ENCODE measurements at places on chromosomes 5 and 9.

DNA sequence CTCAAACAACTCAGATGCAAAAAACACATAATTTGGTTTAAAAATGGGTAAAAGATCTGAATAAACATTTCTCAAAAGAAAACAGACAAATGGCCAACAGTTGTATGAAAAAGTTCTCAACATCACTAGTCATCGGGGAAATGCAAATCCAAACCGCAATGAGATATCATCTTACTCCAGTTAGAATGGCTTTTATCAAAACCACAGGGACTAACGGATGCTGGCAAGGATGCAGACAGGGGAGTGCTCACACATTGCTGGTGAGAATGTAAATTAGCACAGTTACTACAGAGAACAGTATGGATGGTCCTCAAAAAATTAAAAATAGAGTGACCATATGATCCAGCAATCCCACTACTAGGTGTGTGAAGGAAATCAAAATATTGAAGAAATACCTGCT, 589.1 kb upstream of the ADAMTS16 start:
- DNase-seq: no peak

DNA sequence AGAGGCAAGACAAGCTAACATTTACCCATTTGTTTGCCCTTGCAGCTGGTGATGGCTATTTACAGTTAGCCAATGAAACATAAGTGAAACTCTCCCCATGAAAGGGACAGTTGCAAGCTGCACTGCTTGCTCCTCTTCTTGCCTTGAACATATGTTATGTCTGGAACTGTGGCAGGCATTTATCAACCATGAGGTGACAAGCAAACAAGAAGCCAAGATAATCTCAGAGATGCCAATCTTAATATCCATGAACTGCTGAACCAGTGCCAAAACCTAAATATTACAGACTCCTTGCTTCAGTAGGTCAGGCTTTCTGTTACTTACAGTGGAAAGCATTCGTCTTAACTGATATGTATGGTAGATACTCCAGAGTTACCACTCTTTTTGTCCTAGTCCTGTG, 133.4 kb downstream of the ACTBL2 start:
- no peak for DNase-seq

GRCh38 chr5:144101616-144102015, 68.8 kb downstream of the YIPF5 start:
- DNase-seq: no peak

DNA sequence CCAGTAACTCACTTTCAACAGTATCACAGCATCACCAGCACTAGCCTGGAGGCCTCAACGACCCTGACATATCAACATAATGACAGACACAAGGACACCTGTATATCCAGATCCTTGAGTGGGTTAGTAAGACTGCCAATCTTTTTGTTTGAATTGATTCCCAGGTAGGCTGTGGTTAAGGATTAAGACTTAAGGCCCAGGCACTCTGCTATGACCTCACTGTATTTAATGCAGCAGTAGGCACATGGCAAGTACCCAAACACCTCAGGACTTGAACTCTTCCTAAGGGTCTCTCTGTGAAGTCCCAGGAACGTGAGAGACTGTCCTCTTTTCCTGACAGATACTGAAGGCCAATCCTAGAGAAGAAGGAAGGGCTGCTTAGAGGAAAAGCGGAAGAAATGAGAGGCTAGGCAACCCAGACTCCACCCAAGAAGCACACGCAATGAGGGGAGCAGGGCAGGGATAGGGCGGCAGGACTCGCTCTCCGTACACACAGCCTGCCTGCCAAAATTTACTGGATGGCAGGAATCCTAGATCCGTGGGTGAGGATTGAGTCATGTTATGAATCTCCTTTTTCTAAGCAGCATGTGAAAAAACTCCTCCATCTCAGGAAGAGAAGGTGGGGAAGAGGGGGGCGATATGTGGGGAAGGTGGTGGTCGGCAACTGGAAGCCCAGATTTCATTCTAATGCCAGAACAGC, 93.4 kb downstream of the SIL1 start:
- DNase-seq: peak; percentile 35

DNA sequence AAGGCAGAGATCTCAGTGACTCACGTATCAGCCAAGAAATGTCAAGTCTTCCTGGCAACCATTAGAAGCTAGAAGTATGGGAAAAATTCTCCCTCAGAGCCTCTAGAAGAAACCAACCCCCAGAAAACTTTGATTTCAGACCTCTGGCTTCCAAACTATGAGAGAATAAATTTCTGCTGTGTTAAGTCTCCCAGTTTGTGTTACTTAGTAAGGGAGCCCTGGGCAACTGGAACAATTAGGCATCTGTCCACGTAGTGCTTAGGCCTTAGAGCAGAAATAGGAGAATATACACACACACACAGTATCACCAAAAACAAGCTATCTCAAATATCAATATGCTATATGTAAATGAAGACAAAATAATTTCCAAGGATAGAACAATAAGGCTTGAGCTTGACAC, 894.8 kb upstream of the CDH10 start:
- DNase-seq: no peak

DNA sequence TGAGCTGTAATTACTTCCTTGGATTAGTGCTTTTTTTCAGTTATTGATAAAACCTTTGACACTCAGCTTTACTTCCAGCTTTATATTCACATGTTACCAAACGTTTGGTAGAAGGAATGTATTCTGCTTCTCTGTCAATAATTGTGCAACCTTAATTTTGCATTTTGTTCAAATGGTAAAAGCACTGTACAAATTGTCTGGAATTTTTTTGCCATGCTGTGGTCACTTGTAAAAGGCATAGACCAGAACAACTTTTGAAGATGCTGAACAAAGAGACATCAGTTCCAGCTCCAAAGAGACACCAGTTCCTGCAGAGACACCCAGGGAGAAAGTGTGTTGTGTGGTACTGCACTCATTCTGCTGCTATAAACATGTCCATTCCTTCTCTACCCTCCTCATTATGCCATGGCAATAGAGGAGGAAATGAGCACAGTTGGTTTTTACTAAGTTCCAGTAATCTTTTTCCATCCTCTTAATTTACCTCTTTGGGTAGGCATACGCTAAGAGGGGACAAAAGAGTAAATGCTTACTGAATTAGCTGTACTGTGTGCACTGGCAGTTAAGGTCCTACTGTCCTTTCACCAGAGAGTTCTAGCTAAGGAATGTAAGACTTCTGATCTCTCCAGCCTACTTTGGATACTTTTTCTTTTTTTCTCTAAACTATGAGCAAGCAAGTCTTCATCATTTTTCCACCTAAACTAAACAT, 387.4 kb downstream of the FGF10 start:
- no peak for DNase-seq

DNA sequence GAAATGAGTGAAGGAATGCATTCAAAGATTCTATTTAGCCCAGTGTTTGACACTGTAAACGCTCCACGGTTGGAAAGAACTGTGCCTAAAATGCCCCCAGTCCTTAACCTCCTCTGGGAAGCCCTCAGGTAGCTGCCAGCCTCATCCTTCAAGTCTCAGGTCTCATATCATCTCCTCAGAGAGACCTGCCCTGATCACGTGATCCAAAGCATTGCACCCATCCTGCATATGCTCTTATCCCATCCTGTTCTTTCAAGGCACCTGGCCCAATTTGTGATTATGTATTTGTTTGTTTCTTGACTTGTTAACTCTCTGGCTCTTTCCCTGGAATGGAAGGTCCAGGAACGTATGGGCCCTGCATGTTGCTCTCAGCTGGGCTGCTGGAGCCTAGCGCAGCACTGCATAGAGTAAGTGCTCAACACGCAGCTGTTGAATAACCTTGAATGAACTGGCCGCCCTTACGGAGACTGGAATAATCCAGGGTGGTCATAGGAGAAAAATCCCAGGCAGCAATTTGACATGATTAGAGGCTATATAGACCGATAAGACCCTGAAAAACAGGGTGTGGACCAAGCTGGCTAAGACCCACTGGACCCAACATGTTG, 8.7 kb downstream of the C1QTNF2 start:
- DNase-seq: no peak

GRCh38 chr9:20848490-20848889, 164.4 kb downstream of the FOCAD start:
- DNase-seq: no peak

GRCh38 chr9:36461323-36461722, 61.3 kb upstream of the RNF38 start:
- no peak for DNase-seq

GRCh38 chr5:16844952-16845351, 91.1 kb downstream of the MYO10 start:
- DNase-seq: no peak

DNA sequence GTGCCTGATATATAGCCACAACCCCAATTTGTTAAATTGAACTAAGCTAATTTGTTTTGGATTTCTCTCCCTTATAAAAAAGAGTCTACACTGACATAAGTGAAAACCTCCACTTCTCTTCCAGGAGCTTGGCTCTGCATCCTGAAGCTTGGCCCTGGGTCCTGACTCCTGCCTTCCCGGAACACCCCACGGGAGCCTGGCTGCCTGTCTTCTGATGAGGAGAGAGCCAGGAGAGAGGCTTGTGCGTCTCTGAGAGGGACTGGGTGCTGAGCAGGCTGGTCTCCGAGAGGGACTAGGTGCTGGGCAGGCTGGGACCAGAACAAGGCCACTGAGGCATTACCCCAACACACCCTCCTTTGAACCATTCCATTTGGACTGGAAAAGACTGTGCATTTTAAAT, 6.5 kb upstream of the PTGES start:
- no peak for DNase-seq

DNA sequence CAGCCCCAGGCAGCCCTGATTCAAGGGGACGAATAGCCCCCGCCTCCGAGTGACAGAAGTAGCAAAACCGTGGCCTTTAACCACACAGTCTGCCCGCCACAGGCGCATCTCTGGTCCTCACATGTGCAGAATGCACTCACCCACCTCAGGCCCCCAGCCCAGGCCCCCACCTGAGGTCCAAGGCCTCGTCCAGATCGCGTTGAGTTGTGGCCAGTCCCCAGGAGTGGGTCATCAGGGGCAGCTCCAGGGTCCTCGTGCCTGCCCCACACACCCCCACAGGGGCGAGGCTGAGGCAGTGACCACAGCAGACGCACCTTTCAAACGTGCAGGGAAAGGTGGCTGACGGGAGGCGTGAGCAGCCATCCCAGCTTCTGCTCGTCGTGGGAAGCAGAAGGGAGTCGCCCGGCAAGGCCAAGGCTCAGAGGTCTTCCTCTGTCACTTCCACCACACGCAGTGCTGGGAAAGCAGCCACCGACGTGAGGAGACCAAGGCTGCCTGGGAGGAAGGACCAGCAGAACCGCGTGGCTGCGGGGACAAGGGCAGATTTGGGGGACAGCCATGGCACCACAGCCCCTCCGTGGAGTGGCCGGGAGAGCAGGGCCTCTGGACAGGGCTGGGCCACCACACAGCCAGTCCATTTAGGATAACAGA, 77.8 kb upstream of the OTULINL start:
- DNase-seq: no peak

DNA sequence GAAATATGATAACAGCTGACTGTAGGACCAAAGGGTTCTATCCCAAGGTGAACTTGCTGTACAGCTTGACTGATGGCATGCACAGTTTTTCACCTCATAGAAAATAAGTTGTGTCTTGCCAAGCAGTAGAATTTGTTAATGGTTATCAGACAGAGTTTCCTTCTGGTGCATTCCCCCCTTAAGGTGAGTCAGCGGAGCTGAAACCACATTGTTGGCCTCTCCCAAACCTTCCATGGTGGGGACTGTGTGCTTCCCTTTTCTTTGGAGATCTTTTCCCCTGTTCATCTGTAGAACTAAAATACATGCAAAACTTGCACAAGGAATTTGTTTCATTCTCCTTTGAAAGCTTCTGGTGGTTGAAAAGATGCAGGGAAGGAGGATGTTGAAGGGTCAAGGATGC, 179.8 kb downstream of the FGF1 start:
- peak; percentile 60 for DNase-seq

DNA sequence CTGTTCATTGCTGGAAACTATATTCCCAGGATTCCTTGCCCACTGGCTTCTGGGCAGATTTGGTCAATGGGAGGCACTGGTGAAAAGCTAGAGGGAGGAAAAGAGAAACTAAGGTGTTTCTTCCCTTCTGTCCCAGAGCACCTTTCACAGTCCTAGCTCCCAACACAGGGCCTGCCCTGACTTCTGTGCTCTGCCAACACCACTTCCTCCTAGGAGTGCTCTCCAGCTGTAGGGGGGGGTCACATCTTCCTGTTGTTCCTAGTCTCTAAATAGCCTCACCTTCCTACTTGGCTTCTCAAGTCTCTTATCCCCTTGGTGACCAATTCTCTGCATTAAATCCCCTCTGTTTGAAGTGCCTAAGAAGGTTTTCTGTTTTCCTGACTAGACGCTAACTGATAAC, 115.4 kb downstream of the ADRB2 start:
- no peak for DNase-seq

DNA sequence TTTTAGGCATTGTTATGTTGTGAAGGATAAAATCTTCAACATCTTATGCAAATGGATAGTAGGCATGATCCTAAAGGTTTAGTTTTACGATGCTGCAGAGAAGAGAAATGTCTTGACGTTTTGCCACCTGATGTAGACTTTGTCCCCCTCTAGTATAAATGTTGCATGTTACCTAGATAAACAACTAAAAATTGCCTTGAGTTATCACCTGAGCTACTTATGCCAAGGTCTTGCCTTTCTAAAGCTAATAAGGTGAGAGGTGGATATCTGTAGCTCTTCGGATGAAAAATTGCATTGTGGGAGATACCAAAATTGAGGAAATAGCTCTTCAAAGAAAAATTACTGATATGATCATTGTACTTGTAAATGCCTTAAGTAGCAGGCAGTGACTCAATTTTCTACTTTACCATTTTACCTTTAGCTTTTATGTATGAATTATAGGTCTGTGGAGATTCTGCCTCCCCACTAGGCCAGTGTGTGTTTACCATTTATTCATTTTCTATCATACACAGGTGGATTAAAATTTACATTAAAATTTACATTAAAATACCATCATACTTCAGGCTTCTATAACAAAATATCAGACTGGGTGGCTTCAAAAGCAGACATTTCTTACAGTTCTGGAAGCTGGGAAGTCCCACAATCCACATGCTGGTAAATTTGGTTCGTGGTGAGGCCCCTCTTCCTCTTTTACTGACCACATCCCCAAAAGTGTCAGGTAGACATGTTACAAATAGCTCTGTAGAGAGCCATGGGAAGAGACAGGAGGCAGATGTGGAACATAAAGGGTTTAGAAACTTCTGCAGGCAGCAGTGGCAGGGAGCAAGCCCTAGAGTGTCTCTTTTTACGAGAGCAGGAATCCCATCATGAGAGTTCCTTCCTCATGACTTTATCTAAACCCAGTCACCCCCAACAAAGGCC, 100.7 kb upstream of the ERBIN start:
- no peak for DNase-seq

DNA sequence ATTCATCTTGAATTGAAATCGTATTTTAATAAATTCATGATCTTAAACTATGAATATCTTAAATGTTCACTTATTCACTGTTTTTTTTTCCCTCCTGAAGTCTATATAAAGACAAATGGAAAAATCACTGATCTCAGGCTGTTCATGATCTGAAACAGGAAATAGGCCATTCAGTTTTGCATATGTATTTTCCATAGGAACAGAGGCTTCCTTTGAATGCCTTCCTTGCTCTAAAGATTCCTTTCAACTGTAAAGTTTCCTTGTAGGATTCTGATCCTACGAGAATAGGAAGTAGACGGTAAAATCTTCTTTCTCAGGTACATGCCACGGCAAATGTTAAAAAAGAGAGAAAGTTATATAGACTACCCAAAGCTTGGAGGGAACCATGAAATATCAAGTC, 194.4 kb upstream of the PPP1R2B start:
- no peak for DNase-seq

- peak; percentile 89 for DNase-seq
Observed at GRCh38 chr9:656926-657568, 184.4 kb upstream of the DMRT1 start.

- no peak for DNase-seq
Observed at GRCh38 chr5:147671365-147671764, 111.2 kb downstream of the JAKMIP2 start.

All from foreskin keratinocyte (primary cell).